ENCODE measurements at places on chromosomes 5 and 9.

DNA sequence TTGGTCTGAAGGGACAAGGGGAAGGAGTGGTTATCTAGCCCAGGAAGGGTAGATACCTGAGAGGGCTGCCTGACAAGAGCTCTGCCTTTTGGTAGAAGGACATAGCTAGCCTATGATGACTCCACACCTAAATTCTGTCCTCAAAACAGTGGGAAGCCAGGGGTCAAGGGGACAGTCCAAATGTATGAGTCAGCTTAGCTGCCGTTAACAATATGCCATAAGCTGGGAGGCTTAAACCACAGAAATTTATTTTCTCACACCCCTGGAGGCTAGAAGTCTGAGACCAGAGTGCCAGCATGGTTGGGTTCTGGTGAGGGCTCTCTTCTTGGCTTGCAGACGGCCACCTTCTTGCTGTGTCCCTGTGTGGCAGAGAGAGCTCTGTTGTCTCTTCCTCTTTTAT is 306.4 kb downstream of the NTRK2 start:
- no peak for DNase-seq

- no peak for DNase-seq
These were observed 1712.5 kb upstream of the C9orf72 start for GRCh38 chr9:29285818-29286217.

DNA sequence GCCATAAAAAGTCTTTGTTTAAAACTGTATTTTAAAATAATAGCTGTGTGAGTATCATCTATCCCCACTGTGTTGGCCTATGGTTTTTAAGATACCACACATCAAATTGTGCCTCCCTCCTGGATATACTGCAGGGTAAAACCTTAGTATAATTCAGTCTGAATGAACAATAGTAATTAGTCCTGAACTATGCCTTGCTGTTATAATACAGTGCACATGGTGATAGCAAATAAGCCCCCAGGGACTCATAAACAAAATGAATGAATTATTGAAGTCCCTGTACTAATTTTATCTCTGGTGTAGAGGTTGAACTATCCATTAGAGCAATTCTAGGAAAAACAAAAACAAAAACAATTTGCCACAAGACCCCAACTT is 142.7 kb upstream of the ADAMTSL1 start:
- no peak for DNase-seq

DNA sequence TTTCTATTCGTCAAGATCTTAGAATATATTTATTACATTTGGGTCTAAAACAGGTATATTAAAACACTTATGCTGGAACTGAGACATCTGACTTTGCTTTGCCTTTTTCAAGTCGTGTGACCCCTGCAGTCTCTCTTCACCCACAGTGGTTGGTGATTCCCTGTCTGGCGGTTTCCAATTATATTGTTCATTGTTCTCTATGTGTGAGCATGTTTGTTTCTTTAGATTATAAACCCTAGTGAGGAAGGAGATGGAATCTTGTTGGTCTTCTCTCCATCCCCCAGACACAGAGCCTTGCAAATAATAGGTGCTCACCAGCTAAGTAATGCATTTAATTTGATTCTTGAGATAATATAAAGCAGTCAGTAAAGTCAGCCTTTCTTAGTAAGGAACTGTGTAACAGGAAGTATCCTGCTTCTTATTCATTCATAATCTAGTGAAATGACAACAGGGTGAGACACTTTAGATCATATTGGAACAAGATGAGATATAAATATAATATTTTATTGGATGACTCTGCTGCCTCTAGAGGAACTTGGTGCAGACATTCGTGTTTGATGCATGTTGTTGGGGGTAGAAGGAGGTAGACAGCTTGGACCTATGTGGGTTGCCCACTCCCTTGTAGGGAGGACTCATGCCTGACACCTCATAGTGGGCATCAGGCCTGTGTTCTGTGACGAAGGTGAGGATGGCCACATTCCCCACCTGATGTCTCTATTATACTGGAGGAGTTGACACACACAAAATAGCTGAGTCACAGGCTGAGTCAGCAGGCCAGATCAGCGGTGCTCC is 88.1 kb downstream of the FGF1 start:
- DNase-seq: peak; percentile 58

DNA sequence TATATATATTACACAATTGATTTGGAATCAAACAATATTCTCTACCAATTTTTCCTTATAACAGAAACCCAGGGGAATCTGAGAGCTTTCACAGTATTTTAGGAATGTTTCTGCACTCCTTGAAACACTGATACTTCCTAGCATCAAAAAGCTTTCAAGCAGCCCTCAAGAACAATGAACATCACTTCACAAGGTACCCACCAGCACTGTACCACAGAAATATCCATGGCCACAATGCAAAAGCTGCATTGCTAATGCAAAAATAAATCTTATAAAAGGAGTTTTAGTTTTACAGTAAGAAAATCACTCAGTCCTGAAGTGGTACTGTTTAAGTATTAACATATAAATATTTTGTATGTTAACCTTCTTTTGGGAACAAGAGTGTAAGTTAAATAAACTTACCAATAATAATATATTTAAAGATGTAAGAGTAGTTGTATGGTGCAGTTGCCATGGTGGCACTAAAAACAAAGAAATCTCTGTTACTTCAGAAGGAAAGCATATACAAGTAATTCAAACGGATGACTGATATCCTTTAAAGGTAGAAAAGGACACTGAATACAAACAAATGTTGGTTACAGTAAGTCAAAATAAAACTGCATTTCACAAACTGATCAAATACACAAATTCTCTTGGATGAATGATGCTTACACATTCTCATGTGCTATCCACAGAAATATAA is 8.6 kb downstream of the RAB14 start:
- DNase-seq: no peak

- DNase-seq: peak; percentile 73
These were observed 34.3 kb upstream of the MACIR start for GRCh38 chr5:103224118-103224893.

GRCh38 chr9:129626625-129627284 is 792 bp downstream of the NTMT1 start:
- DNase-seq: peak; percentile 49

DNA sequence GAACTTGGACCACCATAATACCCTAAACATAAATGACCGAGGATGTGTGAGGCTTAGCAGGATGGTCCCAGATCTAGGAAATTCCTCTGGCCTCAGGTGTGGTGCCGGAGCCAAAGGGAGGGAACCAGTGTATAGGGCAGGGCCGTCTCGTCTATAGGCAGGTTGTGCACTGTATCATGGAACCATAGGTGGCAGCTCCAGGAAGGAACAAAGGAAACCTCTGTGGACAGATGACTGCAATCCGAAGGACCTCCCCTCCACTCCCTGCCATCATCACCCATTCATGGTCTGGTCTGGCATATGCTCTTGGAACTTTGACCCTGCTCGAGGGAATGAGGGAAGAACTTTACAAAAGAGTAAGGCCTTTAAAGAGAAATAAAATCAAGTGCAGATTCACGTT is 2.9 kb upstream of the MACIR start:
- no peak for DNase-seq

- no peak for DNase-seq
These were observed 323.8 kb upstream of the IRX2 start for GRCh38 chr5:3075309-3075708.

- no peak for DNase-seq
These were observed 2.8 kb upstream of the CTNNAL1 start for GRCh38 chr9:109016132-109016531.

- DNase-seq: no peak
These were observed 33.8 kb downstream of the RCL1 start for GRCh38 chr9:4826417-4827166.

DNA sequence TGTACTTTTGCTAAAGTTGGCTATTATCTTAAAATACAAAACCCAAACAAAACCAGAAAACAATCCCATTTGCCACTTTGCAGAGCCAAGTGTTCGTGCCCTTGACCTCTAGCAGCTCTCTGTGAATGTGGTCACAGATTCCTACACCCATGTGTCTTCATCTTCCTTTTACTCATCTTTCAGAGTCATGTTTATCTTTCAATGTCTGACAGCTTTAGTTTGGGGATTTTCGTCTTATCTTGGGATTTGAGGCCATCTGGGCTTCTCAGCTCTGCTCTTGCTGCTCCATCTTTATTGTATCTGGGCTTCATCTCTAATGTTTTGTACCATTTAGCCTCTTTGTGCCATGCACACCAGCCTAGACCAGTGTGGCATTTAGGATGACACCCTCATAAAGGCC is 81.0 kb downstream of the DAPK1 start:
- DNase-seq: no peak

GRCh38 chr5:5352675-5353074 is 69.8 kb upstream of the ICE1 start:
- DNase-seq: no peak

DNA sequence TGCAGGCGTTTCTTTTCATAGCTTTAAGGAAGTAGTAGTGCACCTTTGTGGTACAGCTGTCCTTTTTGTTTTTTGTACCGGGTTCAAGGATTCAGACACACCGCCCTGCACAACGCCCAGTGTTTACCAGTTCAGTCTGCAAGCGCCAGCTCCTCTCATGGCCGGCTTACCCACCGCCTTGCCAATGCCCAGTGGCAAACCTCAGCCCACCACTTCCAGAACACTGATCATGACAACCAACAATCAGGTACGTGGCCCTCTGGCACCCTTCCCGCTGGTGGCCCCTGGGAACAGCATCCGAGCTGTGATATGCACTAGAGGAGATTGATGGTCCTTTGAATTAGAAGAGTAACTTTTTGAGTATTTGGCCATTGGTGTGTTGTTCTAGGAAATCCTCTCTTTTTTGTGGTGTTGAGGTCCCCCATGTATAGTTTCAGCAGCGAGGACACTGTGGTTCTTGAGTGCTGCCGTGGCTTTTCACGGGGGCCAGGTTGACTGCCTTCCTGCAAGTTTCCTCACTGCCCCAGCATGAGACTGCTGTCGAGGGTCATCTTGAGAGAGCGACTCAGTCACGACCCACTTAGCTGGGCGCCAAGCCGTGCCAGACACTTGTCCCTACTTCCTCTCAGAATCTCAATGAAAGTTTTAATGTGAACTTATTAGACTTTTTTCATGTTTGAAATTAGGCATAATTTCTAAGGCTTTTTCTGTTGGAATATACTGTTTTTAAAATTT is 37.9 kb downstream of the TENT4A start:
- no peak for DNase-seq

DNA sequence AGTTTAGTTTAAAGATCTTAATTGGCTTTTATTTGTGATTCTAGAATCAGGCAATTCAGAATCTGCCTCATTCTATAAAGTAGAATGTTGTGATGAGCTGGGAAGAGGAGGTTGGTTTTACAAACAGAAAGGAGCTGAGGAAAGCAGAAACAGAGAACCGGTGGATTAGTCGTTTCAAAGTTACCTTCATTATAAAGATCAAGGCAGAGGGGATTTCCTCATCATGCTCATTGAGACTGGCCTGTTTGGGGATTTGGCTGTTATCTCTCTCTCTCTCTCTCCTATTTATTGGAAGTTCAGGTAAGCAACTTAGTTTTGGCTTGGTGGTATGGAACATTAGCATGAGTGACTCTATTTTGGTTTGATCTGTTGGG is 134.0 kb downstream of the GCNT1 start:
- no peak for DNase-seq

GRCh38 chr5:179599973-179600372 is 23.5 kb downstream of the HNRNPH1 start:
- no peak for DNase-seq

GRCh38 chr9:15231788-15232635 is 75.0 kb downstream of the TTC39B start:
- peak; percentile 39 for DNase-seq

- no peak for DNase-seq
These were observed 23.4 kb downstream of the PHF2 start for GRCh38 chr9:93599571-93600403.

DNA sequence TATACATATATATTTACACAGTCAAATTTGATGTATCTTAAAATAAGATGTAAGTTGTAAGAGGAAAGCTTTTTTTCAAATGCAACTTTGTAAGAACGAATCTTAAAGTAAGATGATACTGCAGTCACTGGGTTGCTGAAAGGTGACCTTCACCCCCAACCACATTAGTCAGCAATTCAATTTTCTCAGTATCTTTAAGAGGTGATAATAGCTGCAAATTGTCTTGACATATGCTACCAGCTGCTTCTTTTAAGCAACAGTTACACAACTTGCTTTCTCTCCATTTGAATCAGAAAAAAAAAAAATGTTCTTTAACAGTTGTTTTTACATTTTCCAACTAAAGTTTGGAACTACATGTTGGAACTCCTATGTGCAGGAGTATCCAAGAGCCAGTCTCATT is 246.6 kb upstream of the CCNG1 start:
- DNase-seq: no peak

- no peak for DNase-seq
These were observed 278.8 kb downstream of the FSTL4 start for GRCh38 chr5:133333326-133334150.

DNA sequence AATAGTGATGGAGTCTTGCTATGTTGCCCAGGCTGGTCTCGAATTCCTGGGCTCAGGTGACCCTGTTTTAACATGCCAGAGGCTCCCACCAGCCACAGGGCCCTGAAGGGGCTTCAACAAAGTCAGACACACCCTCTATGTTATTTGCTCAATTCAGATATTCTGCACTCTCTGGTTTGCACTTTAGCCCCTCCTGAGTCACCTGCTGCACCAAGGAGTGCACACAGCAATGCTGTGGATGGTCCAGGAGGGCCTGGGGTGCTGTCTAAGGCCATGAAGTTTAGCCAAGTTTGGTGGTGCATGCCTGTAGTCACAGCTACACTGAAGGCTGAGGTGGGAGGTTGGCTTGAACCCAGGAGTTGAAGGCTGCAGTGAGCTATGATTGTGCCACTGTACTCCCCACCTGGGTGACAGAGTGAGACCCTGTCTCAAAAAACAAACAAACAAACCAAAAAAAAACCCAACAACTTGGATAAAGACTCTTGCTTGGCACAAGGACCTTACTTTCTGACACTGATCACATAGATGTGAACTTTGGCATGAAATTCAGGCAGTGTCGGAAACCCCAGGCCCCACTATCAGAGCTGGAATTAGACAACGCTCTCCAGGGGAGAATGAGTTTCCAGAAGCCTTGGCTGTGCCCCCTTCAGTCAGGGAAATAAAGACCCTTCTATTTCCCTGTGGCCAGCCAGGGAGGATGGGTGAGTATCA is 39.7 kb upstream of the CDKN2AIPNL start:
- no peak for DNase-seq

- DNase-seq: peak; percentile 16
These were observed 274.2 kb upstream of the CCNH start for GRCh38 chr5:87686975-87687374.

GRCh38 chr9:89723469-89724100 is 118.8 kb downstream of the GADD45G start:
- no peak for DNase-seq

GRCh38 chr9:136242918-136243525 is 2.6 kb downstream of the QSOX2 start:
- no peak for DNase-seq

- DNase-seq: no peak
These were observed 167.6 kb upstream of the MSX2 start for GRCh38 chr5:174556756-174557155.

GRCh38 chr5:95804736-95805539 is 17.6 kb downstream of the GLRX start:
- DNase-seq: no peak

DNA sequence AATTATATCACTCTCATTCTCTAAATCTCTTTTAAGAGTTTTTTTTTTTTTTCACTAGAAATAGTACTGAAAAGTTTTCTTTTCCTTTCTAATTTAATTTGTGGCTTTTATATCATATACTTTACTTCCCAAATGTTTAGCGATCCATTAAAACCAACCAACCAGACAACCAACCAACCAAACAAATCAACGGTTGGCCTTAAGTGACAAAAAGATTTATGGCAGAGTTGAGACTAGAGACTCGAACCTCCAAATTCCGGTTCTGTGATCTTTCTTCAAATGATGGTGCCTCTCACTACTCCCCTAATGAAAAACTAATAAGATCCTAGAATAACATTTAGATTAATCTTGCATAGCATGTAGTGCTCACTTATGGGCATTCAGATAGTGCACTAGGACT is 45.3 kb upstream of the ACTBL2 start:
- no peak for DNase-seq
